AML-193 (cell line): ENCODE measurements at places on chromosomes 12 and 14.

GRCh38 chr14:92819011-92819597, 25.0 kb downstream of the GOLGA5 start:
- DNase-seq = no peak

DNA sequence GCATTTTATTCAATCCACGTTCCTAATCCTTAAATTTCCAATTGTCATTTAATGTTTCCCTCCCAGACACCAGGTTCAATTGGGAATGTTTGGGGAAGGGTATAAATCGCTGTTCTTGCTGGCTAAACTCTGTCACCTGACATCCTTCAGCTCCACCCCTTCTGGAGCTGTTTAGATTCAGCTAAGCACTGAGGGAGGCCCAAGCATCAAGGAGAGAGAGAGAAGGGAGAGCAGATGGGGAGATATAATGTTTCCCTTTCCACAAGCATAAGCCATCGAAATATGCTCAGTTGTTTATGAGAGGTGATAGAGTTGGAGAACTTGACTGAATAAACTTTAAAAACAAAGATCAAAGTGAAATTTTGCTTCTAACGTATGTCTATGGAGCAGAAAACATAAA, 1.8 kb downstream of the ABCC9 start:
- no peak for DNase-seq

DNA sequence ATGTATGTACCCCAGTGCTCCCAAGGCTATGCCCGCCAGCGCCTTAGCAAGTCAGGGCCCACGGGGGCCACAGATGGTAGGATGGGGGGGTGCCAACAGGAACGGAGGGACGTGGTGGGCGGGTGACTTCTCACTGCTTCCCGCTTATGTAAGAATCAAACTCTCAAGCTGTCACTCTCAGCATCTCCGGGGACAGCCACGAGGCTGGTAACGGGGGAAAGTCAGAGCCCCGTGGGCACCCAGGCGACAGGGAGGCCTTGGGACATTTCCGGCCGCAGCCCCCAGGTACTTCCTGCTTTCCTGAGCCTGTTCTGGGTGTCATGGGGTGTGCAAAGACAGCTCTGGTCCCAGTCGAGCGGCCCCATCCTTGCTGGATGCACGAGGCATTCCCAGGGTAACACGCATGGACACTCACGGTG, 59.3 kb downstream of the TESC start:
- DNase-seq = no peak

- DNase-seq = no peak
Measured at GRCh38 chr12:122389677-122390076, 32.8 kb downstream of the CLIP1 start.

- no peak for DNase-seq
Measured at GRCh38 chr14:35277179-35277578, 15.0 kb upstream of the PSMA6 start.

DNA sequence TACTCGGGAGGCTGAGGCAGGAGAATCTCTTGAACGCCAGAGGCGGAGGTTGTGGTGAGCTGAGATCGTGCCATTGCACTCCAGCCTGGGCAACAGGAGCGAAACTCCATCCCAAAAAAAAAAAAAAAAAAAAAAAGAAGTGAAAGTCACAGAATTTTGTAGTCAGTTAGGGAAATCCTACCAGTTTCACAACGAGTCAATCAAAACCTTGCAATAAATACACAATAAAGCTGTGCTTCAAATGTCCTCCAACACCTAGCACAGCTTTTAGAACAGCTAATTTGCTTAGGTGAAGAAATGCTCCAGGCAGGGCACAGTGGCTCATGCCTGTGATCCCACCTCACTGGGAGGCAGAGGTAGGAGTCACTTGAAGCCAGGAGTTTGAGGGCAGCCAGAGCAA, 112.8 kb upstream of the ATF7IP start:
- DNase-seq = no peak
